ENCODE measurements at places on chromosomes 4 and X.

- no peak for DNase-seq
Measured at GRCh38 chr4:168265327-168265726, 53.2 kb downstream of the DDX60 start.

DNA sequence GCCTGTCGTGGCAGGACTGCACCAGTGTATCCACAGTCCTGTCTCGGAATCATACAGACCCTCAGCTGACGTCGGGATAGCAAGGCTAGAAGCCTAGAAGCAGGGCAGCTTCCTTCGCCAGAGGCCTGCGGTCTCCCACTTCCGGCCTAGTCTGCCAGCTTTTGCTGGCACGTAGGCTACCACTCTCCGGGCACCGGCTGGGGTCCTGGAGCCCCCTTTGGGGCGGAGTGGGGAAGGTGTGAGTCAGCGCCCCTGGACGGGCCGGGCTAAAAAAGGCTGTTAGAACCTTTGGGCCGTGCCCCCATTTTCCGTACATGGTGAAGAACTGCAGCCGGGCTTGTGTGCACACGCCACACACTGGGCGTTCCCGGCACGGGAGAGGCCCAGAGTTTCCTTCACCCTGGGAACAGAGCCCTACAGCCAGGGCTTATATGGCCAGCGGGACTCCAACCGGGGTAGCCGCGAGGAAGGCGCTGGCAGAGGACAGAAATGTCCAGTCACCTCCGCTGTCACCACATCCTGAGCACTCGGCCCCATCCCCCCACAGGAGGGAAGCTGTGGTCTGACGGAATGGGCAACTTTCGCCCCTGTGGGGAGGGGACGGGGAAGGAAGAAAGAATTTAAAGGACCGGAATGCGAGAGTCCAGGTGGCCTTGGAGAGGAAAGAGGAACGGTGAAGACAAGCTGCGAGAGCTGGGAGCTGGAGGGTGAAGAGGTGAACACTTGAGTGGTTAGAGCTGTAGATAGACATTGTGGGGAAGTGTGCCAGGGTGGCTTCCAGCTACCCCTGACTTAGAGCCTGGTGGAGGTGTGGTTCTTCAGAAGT lies 4.6 kb downstream of the MAGIX start:
- peak; percentile 33 for DNase-seq

DNA sequence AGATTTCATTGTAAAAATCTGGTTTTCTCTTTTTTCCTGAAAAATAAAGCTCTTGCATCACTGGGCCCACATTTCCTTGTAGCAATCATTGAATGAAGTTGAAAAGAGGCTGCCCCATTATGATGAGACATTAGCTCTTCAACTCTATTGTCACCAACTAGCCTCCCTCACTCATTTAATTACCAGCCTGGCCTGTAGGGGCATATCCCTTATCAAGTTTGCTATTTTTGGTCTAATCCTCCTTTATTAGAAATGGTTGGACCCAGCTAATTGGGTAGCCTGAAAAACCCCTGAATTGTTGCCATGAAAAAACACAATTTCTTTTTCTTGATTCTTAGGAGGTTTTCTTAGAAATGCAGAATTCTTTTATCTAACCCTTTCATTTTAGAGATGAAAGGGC lies 164.6 kb upstream of the CASK start:
- DNase-seq, result no peak

GRCh38 chr4:155529272-155529671 lies 137.4 kb upstream of the GUCY1A1 start:
- no peak for DNase-seq

DNA sequence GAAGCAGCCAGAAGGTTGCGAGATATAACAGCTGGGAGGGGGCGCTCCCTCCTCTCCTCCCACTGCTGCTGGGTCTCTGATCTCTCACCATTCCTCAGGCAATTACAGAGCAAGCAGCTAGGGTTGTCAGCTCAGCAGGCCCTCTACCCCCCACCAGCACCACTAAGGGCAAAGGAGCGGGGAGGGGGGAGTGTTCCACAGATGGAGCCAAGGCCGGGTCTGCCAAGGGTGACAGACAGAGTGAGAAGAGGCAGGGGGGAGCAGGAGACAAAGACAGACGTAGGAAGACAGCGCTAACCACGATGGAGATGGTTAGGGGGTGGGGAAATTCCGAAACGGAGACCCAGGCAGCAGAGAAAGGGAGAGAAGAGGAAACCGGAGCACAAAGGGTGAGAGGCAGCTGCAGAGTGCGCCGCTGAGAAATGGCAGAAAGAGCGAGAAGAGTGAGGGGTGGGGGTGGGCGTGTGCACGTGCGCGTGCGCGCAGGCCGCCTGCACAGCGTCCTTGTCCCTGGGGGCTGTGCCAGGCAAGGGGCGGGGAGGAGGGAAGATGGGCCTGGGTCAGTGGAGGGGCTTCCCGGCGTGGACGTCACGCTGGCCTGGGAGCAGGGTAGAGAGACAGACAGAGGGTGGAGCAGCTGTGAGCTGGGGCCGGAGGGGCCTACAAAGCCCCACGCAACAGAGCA lies 6.9 kb downstream of the L1CAM start:
- no peak for DNase-seq

- DNase-seq, result no peak
Measured at GRCh38 chr4:126479709-126480108, 1153.0 kb upstream of the INTU start.

- DNase-seq, result no peak
Measured at GRCh38 chr4:8710946-8711345, 118.4 kb downstream of the CPZ start.

DNA sequence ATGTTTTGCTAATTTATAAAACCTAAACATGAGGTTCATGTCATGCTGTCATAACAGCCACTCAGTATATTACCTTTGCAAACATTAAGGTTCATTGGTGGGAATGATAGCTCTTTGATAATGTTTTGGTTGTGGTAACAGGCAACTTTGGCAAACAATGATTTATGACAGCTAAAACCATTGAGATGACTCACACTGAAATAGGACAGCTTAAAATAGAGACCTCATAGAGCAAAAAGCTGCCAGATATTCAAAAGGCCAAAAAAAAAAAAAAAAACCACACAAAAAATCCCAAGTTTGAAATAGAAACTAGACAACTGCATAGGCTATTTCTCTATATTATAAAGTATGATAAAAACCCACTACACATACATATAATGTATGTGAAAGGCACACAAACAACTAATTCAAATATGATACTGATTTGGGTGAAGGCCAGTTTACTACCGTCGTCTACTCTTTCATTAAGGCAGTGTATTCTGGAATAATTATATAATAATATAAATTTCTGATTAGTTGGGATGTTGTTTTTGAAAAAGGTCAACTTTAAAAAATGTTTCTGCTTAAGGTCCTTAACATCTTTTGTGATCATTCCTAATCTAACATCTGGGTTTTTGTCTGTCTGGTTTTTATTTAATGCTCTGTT lies 646.0 kb upstream of the PITX2 start:
- DNase-seq, result no peak

GRCh38 chr4:145719752-145720624 lies 40.0 kb downstream of the C4orf51 start:
- DNase-seq, result no peak

- no peak for DNase-seq
Measured at GRCh38 chr4:88573995-88574394, 18.3 kb upstream of the HERC3 start.

DNA sequence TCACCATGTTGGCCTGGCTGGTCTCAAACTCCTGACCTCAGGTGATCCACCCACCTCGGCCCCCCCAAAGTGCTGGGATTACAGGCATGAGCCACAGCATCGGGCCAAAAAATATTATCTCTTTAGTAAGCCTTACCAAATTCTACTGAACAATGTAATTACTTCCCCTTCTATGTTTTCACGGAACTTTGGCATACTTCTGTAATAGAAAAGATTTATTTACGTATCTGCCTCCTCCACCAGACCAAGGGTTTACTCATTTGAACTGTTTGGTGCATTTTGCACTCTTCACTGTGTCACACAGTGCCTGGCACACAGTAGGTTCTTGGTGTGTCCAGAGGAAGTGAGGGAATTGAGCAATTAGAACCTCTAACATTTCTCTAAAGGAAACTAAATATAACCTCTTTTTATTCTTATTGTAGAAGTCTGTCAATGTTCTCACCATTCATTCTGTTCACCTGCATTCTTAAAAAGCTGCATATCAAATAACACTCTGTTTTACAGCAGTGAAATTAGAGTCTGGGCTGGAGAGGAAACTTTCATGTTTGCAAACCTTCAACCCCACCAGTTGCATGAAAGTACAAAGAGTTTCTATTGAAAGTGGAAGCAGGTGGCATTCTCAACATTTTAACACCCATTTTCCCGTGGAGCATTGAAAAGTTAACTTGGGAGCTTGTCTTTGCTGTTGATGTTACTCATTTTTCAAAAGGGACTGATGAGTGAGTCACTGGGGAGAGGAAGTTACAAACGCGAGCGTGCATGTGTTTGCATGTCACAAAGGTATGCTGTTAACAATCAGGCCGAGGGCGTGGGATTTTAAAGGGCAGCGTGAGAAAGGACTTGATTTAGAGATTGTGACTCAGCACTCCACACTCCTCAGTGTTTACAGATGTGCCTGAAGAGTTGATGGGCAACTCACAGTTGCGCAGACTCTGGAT lies 314.1 kb downstream of the STK32B start:
- no peak for DNase-seq

- no peak for DNase-seq
Measured at GRCh38 chr4:182548156-182548555, 305.0 kb downstream of the TENM3 start.

GRCh38 chr4:75637176-75637575 lies 6.8 kb upstream of the CDKL2 start:
- no peak for DNase-seq

DNA sequence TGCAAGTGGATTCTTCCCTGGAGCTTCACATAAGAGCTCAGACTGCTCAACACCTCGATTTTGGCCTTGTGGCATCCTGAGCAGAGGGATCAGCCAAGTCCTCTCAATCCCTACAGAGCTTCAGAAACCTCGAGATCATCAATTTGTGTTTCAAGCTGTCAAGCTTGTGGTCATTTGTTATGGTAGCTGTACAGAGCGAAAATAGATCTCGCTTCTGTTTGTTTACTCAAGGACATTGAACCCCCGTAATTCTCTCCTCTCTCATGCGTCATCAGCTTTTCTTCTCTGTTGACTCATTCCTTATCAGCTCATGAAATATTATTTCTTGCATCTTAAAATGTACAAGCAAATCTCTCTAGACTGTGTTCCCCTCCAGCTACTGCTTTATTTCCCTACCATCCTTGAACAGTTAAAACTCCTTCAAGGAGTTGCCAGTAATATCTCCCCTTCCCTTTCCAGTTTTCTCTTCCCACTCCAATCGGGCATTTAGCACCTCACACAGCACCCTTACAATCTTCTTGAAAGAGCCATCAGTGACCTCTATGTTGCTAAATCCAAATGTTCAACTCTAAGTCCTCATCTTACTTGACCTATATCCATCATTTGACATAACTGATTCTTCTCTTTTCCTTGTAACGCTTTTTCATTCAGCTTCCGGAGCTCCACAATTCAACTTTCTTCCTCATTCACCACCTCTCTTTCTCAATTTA lies 106.2 kb upstream of the FAT1 start:
- no peak for DNase-seq

DNA sequence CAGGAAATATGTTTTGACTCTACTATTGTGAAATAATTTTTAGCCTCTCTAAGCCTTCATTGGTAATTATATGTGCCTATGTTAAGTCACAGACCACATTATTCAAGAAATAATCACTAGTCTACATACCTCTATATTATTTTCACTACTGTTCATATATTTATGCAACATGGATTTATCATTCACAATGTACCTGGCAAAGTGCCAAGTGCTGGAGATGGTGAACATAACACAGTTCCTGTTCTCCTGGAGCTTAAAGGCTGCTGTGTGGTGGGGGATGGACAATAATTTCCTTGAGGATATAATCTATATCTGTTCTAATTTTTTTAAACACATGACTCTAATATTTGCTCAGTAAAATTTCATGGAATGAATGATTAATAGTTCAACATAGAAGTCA lies 527.7 kb upstream of the CXorf51A start:
- DNase-seq, result no peak

DNA sequence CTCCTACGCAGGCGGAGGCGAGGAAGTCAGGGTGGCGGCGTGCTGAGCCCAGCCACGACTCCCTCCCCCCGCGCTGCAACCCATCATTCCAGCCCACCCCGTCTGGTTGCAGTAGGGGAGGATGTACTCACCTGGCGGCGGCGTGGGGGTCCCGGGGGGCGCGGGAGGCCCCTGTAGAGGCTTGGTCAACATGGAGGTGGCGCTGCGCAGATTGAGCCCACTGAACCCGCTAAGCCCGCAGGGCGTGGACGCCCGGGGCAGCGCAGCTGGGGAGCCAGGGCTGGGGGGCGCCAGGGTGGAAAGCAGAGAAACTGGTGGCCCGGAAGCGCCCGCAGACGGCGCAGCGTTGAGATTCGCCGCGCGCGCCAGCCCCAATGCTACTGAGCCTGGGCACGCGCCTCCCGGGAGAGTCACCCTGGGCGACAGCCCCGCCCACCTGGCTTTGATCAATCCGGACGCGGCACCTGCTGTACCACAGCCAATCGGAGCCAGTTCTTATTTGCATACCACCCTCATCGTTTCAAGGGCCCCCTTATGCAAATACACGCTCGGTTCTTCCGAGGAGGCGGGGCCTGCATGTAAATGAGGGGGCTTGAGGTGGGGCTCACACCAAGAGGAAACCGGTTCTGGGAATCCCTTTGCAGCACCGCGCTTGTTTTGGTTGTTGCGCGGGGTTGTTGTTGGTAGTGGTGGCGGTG lies at the start of gene PIM2:
Gene PIM2 (minus strand): TSS at position 382 of the 698 bp plus-strand sequence. CDS start 190 bp downstream, at position 192.
- DNase-seq, result peak; percentile 85

DNA sequence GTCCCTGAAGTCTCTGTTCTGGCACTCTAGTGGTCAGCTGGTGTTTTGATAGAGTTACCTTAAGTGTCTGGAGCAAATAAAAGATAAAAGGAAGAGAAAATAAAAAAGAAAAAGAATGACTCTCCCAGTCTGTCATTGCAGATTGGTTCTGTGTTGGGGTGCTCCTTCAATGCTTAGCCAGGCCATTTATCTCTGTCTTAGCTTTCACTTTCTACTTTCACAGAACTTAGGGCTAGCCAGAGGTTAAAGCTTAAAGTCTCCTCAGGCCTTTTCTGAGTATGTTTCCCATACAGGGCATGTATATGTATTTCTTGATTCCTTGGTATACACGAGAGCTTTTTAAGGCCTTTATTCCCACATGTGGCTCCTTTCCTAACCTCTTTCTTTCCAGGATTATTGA lies 83.1 kb upstream of the TEX13D start:
- DNase-seq, result no peak

GRCh38 chr4:72951628-72952027 lies 117.9 kb downstream of the COX18 start:
- no peak for DNase-seq

GRCh38 chr4:79170077-79170476 lies 155.8 kb downstream of the NAA11 start:
- no peak for DNase-seq

DNA sequence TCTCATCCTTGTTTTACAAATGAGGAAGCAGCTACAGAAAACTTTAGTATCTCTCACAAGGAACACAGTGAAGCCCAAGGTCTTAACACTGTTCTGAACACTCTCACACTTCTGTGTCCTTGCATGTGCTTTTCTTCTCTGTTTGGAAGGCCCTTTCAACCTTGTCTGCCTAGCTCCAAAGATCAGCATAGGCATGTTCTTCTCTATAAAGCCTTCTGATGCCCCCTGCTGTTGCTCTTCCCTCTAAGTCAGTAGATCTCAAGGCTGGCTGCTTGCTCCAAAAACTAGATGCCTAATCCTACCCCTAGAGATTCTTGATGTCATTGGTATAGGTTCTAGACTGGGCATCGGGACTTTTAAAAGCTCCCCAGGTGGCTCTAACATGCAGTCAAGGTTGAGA lies 5.9 kb downstream of the APOO start:
- no peak for DNase-seq

Data from effector CD8-positive, alpha-beta T cell (primary cell).